ENCODE measurements at places on chromosomes 16 and 17.

DNA sequence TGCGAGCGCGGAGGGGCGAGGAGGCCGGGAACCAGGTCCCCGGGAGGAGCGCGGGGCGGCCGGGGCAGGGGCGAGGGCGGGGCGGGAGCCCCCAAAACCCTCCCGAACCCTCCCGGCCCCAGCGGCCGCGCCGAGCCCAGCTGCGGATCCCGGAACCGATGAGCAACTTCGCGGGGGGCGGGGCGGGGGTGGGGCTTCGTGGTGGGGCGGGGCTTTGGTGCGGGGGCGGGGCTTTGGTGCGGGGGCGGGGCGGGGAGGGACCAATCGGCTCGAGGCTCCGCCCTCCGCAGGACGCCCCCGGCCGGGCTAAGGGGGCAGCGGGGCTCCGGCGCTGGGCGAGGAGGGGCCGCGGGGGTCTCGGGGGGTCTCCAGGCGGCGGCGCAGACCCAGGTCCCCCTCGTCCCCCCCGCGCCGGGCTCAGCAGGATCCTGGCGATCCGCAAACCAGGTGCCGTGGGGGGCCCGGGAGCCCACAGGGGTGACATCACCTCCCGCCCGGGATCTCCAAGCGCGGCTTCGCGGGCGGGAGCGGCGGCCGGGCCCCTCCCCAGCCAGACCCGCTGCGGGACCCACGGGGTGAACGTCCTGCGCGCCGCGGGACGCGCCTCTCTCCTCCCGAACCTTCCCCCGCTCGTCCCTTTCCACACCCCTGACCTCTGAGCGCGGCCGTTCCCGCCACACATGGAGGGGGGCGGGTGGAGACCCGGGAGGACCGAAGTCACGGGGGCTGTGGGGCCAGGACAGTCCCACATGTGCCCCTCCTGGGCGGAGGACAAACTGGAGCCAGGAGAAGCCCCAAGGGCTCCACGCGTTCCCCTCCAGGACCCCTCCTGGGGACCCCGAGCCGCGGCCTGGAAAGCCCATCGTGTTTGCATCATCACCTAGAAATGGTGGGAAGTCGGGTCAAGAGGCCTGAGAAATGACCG, at the start of gene ABR:
ABR (minus strand) TSS at position 164 of the 925 bp plus-strand sequence. CDS start 254 bp downstream, outside the sequence.
- DNase-seq, result peak; percentile 44

- no peak for DNase-seq
These were observed 84.3 kb downstream of the PRKCA start for GRCh38 chr17:66386498-66387351.

DNA sequence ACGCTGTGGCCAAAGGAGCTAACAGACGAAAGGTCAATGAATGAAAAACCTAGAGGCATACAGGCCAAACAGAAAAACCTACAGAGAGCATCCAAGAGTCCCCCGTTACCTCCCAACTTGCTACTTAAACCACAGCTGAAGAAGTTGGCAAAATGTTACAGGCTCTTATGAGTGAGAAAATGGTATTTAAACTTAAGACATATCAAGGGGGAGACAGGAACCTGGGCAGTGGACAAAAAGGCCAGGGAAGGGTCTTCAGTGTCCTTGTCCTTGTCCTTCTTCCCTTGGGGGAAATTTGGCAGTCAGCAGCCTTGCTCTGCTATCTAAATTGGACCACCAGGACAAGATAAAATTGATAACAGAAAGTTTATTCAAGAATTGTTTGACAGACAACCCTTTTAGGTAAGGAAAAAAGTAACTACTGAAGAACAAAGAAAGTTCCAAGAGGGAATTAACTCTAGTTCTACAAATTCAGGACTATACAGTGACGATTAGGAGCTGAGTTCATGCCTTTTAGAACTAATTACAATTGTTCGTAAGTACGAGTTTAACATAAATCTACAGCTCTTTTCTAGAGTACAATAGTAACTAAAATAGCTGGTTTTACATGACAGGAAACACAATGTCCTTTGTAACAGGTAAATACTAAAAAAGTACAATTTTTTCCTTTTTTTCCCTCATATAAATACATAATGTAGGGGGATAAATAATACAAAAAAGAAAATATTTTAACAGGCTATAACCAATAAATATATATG, 3.8 kb upstream of the HOXB2 start:
- no peak for DNase-seq

DNA sequence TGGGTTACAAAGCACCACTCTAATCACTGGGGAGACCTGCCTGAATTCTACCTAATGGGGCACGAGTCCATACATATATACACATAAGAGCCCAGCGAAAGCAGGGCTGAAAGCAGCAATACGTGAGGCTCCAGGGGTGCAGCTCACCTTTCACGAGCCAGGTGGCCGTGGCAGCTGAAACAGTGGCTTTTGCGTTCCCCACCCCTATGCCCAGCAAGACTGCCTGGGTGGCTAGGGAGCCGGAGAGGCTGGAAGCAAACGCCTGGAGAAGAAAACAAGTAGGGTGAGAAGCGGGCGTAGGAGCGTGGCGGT, 618 bp downstream of the RUSF1 start:
- no peak for DNase-seq

DNA sequence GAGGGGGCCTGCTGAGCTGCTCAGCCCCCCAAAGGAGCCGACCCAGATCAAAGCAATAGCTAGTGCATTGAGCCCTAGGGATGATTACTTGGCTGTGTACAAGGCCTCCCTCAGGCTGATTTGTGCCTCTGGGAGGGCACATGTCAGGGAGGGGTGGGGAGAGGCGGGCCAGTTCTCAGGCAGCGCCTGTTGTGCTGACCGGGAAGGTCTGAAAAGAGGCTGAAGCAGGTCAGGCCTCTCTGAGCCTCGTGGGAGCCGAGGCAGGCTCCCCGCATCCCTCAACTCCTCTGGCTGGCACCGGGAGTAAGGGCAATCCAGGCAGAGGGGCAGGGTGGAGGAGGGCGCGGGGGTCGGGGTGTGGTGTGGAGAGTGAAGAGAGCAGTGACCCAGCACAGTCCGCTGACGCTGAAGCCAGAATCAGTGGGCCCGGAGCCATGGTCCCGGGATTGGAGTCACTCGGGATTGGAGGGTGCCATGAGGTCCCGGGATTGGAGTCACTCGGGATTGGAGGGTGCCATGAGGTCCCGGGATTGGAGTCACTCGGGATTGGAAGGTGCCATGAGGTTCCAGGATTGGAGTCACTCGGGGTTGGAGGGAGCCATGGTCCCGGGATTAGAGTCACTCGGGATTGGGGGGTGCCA, 3.0 kb downstream of the DCXR start:
- DNase-seq, result no peak

DNA sequence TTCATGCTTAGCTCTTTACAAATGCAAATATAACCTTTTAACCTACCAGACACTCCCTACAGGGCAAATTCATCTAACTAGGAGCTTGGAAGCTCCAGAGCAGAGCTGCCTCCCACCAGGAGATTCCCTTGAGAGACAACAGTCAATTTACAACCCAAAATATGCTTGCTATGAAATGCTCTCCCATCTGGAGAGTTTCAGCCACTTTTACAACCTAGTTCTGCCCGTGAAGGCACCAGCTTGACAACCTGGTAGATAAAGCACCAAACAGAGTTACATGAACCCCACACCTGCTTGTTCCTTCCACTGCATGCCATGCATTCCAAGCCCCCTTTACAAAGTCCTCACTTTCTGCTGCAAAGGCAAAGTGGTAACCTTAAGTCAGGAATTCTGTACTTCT, 215.3 kb upstream of the KIF2B start:
- no peak for DNase-seq

DNA sequence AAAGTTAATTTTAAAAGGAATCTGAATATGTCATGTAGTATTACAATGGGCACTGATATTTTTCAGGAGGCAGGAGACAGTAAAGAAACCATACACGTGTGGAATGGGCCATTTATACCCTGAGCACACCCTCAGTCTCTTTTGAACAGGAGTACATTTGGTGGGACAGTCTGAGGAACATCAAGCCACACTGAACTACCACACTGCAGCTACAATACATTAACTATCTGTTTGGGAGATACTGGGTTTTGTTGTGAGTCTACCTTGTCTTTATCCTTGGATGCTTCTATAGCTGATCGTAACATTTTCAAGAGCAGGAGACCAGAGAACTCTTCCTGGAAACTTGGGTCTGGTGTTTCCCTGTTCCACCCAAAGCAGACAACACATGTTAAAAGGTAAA, 31.7 kb downstream of the HEATR6 start:
- DNase-seq, result no peak

- DNase-seq, result peak; percentile 67
These were observed 19.0 kb downstream of the SLC7A5 start for GRCh38 chr16:87850009-87851006.

GRCh38 chr17:16911141-16911937, 60.6 kb downstream of the TNFRSF13B start:
- DNase-seq, result no peak

DNA sequence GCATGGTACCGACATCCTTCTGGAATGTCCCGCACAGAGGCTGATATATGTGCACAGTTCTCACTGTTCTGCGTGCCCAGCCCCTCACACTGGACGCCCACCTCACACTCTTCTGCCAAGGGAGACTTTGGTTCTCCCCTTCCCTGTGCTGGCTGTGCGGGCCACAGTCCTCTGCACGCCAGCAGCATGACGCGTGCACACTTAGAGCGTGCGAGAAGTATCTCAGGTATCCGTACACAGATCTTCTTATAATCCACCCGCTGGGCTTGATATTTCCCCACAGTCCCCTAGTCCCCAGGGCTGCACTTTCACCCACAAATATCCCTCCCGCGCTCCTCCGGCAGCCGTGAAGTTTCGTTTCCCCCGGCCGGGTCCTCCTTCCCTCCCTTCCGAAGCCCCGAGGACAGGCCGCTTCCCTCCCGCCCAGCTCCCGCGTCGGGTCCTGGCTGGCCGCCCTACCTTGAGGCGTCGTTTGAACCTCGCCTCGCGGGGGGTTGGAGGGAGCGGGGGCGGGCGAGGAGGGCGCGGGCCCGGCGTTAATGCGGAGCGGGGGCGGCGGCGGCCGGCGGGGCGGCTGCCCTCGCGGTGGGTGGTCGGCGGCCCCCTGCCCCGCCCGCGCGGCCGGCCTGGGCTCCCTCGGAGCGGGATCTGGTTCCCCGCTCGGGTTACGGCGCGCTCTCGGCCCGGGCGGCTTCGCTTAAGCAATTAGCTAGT, 5.0 kb upstream of the FOXF1 start:
- no peak for DNase-seq

DNA sequence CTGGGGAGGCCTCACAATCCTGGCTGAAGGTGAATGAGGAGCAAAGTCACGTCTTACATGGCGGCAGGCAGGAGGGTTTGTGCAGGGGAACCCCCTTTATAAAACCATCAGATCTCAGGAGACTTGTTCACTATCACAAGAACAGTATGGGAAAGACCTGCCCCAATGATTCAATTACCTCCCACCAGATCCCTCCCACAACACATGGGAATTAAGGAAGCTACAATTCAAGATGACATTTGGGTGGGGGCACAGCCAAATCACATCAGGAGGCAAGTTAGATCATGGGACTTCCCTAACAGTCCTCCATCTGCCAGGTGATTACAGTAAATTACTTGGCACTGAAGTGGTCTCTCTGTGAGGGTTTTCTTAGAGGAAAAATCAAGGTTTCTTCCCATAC, 5.3 kb downstream of the TMEM114 start:
- no peak for DNase-seq

GRCh38 chr17:16282522-16282921, 65.5 kb downstream of the PIGL start:
- no peak for DNase-seq

DNA sequence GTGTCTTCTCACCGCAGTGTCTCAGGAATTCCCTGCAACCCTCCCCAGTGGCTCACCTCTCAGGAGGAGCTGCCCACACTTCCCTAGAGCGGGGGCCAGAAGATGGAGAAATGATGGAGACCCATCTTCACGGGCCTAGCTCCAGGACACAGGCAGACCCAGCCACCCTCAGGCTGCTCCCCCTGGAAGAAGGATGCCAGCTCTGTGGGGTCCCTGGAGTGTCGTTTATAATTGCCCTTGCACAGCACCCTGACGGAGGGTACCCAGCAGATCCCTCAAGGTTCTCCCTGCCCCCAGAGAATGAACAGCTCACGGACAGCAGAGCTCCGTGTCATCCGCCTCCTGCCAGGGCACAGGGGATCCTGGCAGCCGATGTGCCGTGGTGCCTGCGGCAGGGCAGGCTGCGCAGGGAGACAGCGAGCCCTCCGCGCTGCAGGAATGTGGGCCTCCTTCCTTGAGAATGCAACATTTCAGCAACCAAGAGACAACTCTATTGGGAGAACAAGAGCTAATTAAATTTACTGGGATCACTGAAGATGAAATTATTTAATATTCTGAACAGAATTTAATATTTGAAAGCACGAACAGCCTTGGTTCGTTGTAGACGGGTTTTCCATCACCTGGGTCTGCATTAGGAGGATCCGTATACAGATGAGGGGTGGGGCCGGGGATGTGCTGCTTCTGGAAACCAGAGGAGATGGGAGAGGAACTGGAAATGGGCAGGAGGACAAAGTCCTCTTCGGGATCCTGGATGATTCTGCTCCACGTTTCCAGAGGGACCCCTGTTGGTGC, 21.0 kb upstream of the RBFOX3 start:
- no peak for DNase-seq

DNA sequence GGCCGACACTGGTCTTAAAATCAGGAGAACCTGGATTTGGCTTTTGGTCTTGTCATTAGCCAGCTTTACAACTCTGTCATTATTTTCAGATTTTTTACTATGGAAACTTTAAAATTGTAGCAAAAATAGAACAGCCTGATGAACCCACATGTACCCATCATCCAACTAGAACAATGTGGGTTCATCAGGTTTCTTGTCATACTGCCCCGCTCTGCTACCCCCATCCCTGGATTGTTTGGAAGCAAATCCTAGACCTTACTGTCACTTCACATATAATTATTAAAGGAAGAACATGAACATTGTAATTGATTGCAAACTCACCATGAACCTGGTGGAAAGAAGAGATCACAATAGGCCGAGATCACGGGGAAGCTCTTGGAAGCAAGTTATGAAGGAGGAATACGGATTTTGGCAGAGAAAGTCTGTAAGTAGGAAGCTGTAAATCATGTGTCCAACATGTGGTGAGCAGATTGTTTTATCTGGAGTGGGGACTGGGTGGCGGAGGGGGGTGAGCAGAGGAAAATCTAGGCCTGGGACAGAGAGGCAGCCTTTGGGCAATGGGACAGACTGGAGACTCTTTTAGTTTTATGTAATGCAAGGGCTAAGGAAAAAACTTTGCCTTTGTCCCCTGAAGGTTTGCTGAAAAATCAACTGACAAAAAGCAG, 67.0 kb downstream of the PITPNC1 start:
- no peak for DNase-seq

GRCh38 chr16:72172105-72173034, at the start of gene PMFBP1:
Gene PMFBP1, minus strand, starts transcription at chr16:72172155. Its CDS starts 947 bp downstream, at chr16:72171208.
- DNase-seq, result no peak

All from activated gamma-delta T cell treated with anti-CD3 and anti-CD28 coated beads, Interleukin-2, amount 50 U/mL, for 16 hours (primary cell).